ENCODE measurements at places on chromosomes 6 and 20. TPM values are rescaled to one million over a fixed set of nuclear protein-coding genes. Genes with fewer than 3 reads are reported as not detected.
A peak's percentile ranks its signal among the peaks of the same experiment; 100 is the strongest.

The NPBWR2 gene
- not detected for total RNA-seq

- H3K4me3 ChIP-seq, result no peak overlapping the region
- no peaks in the 10 kb centered on the region for H3K36me3 ChIP-seq
- no peaks in the 10 kb centered on the region for H3K27me3 ChIP-seq
- H3K4me1 ChIP-seq, result no peaks in the 10 kb centered on the region
- no peak overlapping the region for H3K27ac ChIP-seq
- DNase-seq, result no peak
Measured at GRCh38 chr20:59631751-59632540, 27.6 kb downstream of the PHACTR3 start.

DNA sequence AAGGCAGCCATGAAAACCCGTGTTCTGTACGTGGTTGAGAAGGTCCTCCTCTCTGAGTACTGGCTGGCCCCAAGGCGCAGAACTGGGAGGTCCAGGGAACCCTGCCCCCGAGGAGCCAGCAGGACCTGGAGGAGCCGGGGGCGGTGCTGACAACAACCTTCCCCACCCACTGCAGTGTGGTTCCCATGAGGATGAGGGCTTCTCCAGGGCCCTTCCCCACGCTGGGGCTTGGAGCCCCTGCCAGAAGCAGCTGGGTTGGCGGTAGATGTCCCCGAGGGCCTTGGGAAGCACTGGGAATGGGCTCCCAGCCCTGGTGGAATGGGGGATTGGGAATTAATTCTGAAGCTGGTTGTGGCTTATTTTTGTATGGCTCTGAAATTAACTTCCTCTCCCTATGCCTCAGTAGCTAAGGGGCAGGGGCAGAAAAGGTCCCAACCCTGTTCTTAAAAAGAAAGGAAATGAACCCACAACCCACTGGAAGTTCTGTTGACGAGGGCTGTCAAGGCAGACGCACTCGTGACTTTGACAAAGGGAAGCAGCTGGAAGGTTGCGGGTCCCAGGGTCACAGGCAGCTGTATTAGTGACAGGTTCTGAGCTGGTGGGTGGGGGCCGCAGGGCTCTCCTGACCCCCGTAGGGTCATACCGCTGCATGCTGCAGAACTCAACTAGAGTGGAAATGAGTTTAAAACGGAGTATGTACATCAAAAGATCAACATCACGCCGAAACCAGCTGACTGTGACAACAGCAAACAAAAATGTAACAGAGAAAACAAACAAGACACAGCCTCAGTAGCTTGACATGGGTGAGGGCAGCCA lies 13.9 kb upstream of the HELZ2 start:
- no peaks in the 10 kb centered on the region for H3K27me3 ChIP-seq
- DNase-seq, result peak; percentile 43

- no peak overlapping the region for H3K4me3 ChIP-seq
- no peaks in the 10 kb centered on the region for H3K4me1 ChIP-seq
- H3K27me3 ChIP-seq, result no peaks in the 10 kb centered on the region
- H3K27ac ChIP-seq, result no peak overlapping the region
- H3K36me3 ChIP-seq, result no peaks in the 10 kb centered on the region
Measured at GRCh38 chr6:44456070-44456965, 68.8 kb downstream of the CDC5L start.

- DNase-seq, result no peak
- H3K27me3 ChIP-seq, result no peaks in the 10 kb centered on the region
- H3K36me3 ChIP-seq, result peaks cover 9% of the 10 kb centered on the region
- peak overlapping the region; percentile 39 for H3K4me3 ChIP-seq
- peaks cover 78% of the 10 kb centered on the region for H3K4me1 ChIP-seq
- peak overlapping the region; percentile 63 for H3K27ac ChIP-seq
Measured at GRCh38 chr20:62917720-62918119, 8.6 kb downstream of the DIDO1 start.

The SLC52A3 gene
- not detected for total RNA-seq

DNA sequence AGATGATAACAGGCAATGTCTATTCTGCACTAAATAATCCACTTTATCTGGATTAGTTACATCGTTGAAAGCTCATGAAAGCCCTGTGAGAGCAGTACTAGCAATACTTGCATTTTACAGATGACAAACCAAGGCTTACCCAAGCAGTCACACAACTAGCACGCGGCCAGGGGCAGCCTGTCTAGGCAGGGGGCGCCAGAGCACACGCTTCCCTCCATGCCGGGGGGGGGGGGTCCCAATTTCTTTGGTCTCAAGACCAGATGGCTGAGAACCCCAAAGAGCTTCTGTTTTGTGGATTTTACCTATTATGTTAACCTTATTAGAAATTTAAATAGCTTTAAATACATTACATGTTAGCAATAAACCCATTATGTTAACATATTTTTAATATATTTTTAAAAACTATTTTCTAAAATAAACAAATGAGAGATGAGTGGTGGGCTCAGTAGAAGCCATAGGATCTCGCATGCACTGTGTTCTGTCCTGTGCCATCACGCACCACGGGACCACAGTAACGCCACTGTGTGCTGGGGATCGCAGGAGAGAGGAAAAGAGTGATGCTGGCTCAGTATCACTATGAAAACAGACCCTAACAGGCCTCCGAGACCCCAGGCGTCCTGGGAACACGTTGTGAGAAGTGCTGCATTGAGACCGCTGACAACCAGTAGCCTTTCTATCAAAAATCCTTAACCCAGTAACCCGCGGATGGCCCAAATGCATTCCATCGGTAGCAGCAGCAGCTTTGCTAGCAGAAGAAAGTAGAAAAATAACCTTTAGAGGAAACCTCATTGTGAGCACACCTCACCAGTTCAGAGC lies 5.3 kb upstream of the PRR18 start:
- H3K4me1 ChIP-seq, result no peaks in the 10 kb centered on the region
- H3K36me3 ChIP-seq, result no peaks in the 10 kb centered on the region
- no peak overlapping the region for H3K4me3 ChIP-seq
- DNase-seq, result no peak

The CD24 gene
- 0.78 TPM for total RNA-seq

The PAX1 gene
- total RNA-seq, result not detected

The C20orf144 gene
- 0.24 TPM for total RNA-seq

The HLA-DPA1 gene
- total RNA-seq, result 295 TPM

- no peak overlapping the region for H3K27ac ChIP-seq
- peaks cover 50% of the 10 kb centered on the region for H3K4me1 ChIP-seq
- H3K4me3 ChIP-seq, result no peak overlapping the region
Measured at GRCh38 chr6:129686941-129687627, 22.9 kb downstream of the ARHGAP18 start.

DNA sequence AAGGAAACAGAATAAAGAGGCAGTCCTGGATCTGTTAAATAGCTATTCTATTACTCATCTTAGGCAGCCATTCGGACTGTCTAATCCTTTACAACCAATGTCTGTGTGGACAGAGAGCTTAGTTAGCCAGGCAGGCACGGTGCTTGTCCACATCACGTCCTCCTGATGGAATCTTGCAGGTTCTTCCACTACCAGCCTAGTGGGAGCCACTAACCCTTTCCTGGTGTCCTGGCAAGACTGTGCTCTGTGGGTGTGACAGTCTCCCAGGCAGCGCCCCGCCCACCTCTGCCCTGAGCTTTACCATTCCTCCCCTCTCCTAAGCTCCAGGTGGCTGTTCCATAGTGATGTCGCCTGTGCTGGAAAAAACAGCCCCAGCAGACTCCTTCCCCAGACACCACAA lies 78.3 kb upstream of the CLDN20 start:
- no peak for DNase-seq
- peaks cover 9% of the 10 kb centered on the region for H3K4me1 ChIP-seq
- no peaks in the 10 kb centered on the region for H3K36me3 ChIP-seq
- H3K27ac ChIP-seq, result no peak overlapping the region

DNA sequence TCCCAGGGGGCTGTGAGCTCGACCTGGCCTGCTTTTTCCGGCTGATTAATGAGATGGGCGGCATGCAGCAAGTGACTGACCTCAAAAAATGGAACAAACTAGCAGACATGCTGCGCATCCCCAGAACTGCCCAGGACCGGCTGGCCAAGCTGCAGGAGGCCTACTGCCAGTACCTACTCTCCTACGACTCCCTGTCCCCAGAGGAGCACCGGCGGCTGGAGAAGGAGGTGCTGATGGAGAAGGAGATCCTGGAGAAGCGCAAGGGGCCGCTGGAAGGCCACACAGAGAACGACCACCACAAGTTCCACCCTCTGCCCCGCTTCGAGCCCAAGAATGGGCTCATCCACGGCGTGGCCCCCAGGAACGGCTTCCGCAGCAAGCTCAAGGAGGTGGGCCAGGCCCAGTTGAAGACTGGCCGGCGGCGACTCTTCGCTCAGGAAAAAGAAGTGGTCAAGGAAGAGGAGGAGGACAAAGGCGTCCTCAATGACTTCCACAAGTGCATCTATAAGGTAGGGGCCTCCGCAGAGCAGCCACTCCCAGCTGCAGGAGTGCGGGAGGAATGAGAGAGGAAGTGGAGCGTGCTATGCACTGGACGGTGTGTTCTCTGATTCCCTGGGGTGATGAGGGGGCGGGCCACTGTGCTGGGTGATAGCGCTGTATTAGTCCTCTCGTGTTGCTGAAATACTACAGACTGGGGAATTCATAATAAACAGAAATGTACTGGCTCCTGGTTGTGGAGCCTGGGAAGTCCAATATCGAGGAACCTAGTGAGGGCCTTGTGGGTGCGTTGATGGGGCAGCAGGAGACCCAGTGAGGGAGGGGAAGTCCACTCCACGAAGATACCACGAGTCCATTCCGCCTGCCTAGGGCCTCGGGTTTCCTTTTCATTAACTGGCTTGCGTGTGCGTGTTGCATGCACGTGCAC lies 161.7 kb downstream of the DTNBP1 start:
- H3K4me1 ChIP-seq, result no peaks in the 10 kb centered on the region
- no peak overlapping the region for H3K4me3 ChIP-seq
- no peaks in the 10 kb centered on the region for H3K27me3 ChIP-seq
- DNase-seq, result no peak
- H3K36me3 ChIP-seq, result peaks cover 14% of the 10 kb centered on the region
- H3K27ac ChIP-seq, result no peak overlapping the region

The PLN gene
- total RNA-seq, result 0.22 TPM

The OLIG3 gene
- not detected for total RNA-seq

DNA sequence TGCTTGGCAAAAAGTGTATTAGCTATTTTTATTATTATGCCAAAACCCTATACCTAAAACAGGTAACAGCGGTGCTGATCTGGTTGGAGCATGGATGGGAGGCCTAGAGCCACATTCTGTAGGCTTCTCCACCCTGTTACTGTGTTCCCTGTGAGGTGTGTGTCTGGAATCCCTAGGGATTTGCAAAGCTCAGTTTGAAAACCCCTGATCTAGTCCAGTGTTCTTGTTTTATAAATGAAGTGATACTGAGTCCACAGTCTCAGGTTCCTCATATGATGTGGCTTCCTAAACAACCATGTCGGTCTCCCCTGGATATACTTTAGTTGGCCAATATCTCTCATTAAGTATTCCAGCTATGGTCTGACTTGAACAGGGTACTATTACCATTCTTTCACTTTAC lies 16.3 kb downstream of the ACSS2 start:
- H3K27me3 ChIP-seq, result no peaks in the 10 kb centered on the region
- H3K27ac ChIP-seq, result no peak overlapping the region
- no peaks in the 10 kb centered on the region for H3K4me1 ChIP-seq
- no peak for DNase-seq
- H3K4me3 ChIP-seq, result no peak overlapping the region

DNA sequence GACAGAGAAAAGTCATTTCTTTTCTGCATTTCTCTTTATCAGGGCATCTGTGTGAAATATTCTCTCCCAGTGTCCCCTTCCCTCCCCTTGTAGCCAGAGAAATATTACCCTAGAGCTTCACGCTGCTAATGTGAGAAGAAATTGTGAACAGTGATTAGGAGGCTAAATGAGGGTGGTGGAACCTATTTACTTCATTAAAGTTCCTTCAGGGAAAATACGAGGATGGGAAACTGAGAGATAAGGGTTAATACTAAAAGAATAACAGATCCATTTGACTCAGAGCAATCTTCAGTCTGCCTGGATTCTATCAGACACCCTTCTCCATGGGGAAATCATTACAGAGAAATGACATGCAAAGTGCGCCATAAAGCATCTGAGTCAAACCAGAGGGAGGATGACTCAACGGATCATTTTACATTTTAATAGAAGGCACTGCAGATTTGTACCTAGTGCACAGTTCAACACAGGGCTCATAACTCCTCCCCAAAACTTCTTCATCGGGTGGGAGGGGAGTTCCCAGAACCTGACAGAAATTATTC lies 131.3 kb downstream of the GJA10 start:
- no peak overlapping the region for H3K4me3 ChIP-seq
- peaks cover 38% of the 10 kb centered on the region for H3K4me1 ChIP-seq
- no peak for DNase-seq
- H3K27ac ChIP-seq, result no peak overlapping the region
- H3K27me3 ChIP-seq, result no peaks in the 10 kb centered on the region

The OR2H2 gene
- total RNA-seq, result not detected

GRCh38 chr6:136923954-136924673 lies 2.0 kb downstream of the SLC35D3 start:
- no peaks in the 10 kb centered on the region for H3K36me3 ChIP-seq
- DNase-seq, result no peak
- H3K4me3 ChIP-seq, result no peak overlapping the region

The COL12A1 gene
- not detected for total RNA-seq

The PTK6 gene
- 0.76 TPM for total RNA-seq

DNA sequence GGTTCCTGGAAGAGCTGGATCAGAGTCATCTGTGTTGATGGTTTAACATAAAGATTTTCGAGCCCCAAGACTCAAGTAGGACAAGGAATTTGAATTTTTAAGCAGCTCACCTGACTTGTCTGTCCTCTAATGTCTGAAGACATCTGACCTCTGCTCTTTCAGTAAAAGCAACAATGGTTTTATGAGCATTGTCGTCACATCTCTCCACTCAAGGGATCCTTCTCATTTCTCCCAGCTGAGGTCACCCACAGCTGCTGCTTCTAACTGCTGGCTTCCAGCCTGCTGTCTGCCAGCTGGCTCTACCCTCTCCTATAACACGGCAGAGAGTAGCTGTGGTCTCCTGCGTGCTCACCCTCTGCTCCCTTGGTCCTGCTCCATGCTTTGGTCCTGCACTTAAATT lies 24.7 kb upstream of the HDAC2 start:
- no peak for DNase-seq
- no peaks in the 10 kb centered on the region for H3K4me1 ChIP-seq
- H3K36me3 ChIP-seq, result no peaks in the 10 kb centered on the region
- H3K27me3 ChIP-seq, result no peaks in the 10 kb centered on the region
- H3K4me3 ChIP-seq, result no peak overlapping the region

DNA sequence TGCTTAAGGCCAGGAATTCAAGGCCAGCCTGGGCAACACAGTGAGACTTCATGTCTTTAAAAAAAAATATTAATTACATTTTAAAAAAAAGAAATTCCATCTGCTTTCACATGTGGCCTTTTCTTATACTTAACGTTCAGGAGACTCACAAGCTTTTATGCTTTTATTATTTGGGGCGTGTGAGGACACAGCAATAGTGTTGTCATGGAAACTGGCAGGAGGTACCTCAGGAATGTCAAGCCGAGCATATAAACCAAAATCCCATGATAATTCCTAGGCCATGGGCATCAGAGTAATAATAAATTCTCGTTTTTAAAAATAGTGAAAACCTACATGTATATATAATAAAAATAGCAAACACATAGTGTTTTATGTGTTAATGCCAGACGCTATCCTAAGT lies 89.8 kb downstream of the IYD start:
- no peaks in the 10 kb centered on the region for H3K36me3 ChIP-seq
- H3K4me3 ChIP-seq, result no peak overlapping the region
- no peak overlapping the region for H3K27ac ChIP-seq
- no peak for DNase-seq

GRCh38 chr6:3664625-3665041 lies 86.9 kb downstream of the PXDC1 start:
- no peaks in the 10 kb centered on the region for H3K4me1 ChIP-seq
- no peaks in the 10 kb centered on the region for H3K36me3 ChIP-seq
- H3K27me3 ChIP-seq, result no peaks in the 10 kb centered on the region
- no peak overlapping the region for H3K27ac ChIP-seq
- DNase-seq, result no peak
- no peak overlapping the region for H3K4me3 ChIP-seq

All from naive thymus-derived CD4-positive, alpha-beta T cell (primary cell).